ENCODE measurements at places on chromosomes 4 and X.

- DNase-seq = no peak
These were observed 23.9 kb downstream of the C4orf54 start for GRCh38 chr4:99633772-99634171.

DNA sequence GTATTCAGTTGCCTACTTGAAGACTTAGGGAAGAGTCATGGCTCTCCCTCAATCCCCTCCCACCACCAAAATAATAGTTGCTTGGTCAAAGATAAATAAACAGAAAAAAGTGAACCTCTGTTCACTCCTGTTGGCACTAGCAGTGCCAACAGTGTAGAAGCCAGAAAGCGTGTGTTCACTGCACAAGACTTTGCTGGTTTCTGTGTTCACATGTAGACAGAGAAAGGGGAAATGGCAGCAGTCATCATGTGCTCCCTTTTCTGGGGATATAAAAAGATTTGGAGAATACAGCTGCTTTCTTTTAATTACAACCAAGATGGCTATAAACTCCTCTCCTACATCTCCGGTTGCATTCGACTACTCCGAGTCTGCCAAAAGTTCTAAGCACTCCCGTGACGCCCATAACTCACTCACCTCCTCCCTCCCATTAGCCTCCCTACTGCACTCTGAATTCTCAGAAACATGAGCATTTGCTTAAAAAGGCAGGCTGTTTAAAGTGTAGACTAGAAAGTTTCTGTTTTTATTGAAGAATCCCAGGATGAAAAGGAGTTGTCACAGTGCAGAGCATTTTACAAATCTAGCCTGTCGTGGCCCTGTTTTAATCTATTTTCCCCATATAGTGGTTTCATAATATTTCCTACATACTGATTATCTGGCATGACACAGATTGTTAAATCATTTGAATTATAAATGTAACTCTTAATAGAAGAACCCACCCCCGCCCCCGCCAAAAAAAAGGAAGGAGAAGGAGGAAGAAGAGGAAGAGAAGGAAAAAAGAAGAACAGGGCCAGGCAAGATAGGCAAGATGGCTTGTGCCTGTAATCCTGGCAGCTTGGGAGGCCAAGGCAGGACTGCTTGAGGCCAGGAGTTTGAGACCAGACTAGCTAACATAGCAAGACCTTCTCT lies 16.7 kb downstream of the LGI2 start:
- no peak for DNase-seq

GRCh38 chrX:130769835-130770234 lies 133.2 kb downstream of the ENOX2 start:
- DNase-seq = no peak

DNA sequence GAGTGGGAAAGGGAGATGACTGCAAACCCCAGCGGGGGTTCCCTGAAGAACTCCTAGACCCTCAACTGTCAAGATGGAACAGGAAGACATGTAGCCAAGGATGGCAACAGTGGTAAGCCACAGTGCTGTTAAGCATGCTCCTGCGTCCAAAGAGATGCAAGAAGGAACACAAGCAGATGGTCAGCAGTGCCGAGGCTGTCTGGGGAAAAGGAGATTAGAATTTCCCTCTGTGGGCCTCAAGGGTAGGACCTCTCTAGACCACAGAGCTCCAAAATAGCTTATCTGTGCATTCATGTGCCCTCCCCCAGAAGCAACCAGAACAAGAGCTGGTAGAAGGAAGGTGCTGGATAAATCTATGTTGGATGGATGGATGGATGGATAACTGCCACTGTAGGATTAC lies 82.0 kb upstream of the CPEB2 start:
- DNase-seq = no peak

GRCh38 chrX:67674741-67675140 lies 130.9 kb downstream of the AR start:
- DNase-seq = no peak

- DNase-seq = no peak
These were observed 24.3 kb downstream of the MAGEB17 start for GRCh38 chrX:16191605-16192004.

All from substantia nigra (tissue), 51 donors.